ENCODE measurements at places on chromosomes 1 and 21.

GRCh38 chr1:223125766-223126165 lies 17.3 kb downstream of the TLR5 start:
- DNase-seq: no peak

- no peak for DNase-seq
Measured at GRCh38 chr1:115790846-115791245, 22.3 kb upstream of the CASQ2 start.

DNA sequence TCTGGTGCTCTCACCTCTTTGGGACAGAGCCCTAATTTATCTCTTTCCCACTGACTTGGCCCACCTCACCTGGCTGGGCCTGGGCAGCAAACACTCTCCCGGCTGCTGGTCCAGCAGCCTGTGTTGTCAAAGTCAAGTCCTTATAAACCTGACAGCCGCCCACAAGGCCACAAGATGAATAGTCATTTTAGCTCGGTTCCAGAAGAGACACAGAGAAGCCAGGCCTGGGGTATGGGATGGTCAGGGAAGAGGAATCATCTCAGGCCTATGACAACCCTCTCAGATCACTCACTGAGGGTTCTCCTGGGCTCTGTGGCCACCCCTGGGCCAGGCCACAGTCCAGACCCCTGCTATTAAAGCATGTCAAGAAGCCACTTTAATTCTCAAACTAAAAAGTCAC lies 158.5 kb downstream of the FOXD2 start:
- no peak for DNase-seq

DNA sequence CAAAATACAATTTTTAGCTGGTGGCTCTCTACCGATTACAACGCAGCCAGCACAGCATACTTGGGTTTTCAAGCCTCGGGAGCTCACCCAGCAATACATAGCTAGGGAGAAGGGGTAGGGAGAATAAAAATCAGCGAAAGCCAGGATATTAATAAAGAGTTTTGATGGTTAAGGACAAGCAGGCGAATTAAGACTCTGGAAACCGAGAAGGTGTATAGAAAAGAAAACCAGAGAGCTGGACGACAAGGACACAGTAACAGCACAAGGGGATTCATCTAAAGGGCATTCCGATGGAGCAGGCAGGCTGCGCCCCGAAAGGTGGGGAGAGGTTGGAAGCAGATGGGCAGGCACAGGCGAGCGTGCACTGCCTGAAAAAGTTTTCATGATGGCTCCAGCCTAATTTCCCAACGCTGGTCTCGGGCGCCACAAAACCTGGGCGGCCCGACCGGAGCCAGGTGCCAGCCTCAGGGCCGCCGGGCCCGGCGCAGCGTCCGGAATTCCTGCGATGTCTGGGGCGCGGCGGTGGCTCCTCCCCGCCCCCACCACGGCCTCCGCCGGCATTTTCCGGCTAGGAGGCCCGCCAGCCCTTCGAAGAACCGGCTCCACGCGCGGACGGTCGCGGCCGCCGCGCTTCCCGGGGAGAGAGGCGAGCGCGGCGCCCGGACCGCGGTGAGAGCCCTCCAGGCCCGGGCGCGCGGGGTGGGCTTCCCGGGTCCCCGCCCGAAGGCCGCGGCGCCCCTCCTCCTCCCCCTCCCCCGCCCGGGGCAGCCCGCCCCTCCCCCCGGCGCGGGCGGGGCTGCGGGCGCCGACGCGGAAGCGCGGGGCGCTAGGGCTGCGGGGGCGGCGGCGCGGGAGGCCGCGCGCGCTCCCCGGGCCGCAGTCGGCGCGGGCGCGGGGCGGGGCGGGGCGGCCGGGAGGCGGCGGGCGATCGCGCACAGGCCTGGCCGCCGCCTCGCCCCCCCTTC lies 774 bp upstream of the DYRK1A start:
- peak; percentile 64 for DNase-seq

DNA sequence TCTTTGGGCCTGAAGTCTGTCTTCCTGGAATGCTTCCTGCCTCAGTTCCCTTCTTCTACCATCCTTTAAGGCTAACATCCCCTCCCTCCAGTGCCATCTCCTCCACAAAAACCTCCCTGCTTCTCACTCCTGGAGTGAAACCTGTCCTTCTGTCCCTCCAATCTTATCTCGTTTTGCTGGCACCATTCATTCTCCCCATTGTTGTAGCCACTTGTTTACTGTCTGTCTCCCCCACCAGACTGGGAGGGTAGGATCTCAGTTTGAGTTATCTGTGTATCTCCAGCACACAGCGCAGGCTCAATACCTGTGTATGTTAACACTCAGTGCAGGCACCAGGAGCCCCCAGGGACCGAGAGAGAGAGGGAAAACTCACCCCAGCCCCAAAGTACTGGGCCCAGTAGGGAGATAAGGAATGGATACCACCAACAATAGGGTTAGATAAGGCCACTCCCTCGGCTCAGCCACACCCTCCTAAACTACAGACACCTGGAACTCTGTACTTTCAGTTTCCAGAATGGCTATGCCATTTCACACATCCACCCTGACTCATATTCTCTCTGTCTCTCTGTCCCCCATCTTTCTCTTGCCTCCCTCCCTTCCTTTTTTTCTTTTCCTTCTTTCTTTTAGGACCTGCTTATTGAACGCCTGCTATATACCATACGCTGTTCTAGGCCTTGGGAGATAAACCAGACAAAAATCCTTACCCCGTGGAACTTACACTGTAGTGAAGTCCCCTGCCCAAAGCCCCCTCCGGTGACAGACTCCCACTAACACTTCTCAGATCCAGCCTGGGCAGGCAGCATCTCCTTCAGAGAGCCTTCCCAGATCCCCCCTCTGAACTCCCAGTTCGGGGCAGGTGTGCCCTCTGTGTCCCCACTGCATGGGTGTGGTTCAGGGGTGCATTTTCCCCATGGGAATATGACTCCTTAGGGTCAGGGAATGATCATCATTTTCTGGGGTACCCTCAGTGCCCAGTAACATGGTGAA lies 3.3 kb upstream of the SSBP3 start:
- peak; percentile 46 for DNase-seq

DNA sequence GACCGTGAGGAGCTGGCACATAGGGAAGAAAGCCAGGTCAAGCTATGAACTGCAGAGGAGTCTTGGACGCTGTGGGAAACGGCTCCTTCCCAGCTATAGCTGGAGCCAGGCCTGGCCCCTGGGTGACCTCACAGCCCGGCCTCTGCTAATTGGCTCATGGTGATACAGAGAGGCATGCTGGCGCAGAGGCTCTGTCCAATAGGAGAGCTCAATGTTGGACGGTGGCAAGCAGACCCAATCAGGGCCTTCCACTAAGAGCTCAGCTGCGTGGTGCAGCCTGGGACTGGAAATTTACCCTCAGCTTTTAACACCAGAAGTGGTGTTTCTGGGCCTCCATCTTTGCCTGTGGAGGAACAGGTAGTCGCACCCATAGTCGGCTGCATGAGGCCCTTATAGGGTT lies 64.4 kb upstream of the GRHL3 start:
- no peak for DNase-seq

DNA sequence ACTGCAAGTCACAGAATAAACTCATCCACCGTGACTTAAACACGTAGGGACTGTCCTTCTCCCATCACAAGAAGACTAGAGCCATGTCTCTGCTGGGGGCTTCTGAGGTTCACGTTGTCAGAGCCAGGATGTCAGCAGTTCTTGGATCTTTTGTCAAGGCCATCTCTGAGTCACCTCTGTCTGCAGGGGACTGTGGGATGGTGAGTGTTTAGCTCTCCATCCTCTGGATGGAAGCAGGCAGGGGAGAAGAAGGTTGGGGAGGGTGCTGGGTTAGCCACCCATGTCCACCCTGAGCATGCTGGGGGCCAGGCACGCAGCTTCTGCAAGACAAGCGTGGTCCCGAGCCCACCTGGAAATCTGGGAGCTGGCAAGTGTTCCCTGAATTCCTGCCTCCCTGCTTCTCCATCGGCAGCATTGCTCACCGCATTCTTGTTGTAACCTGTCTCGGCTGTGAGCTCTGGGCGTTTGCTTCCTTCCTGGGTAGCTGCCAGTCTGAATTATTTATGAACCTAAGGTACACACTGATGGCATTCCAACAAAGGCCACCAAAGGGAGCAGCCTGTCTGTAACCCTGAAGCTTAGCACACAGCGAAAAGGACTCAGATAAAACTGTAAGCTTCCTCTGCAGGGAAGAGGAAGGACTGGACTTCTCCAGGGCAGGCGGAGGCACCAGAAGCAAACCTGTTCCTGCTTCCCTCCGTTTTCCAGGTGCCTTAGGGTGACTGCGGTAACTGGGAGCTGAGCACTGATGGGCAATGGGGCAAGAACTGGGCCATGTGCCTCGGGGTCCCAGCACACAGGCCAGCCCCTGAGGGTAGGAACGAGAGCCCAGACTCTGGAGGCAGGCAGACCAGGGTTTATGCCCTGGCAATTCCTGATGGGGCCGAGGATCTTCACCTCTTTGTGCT lies 88.6 kb downstream of the RIPK4 start:
- no peak for DNase-seq

DNA sequence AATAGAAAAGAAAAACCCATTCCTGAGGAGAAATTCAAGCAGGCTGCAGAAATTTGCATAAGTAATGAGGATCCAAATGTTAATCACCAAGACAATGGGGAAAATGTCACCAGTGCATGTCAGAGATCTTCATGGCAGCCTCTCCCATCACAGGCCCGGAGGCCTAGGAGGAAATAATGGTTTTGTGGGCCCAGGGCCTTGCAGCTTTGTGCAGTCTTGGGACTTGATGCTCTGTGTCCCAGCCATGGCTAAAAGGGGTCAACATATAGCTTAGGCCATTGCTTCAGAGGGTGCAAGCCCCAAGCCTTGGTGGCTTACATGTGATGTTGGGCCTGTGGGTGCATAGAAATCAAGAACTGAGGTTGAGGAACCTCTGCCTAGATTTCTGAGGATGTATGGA lies 22.7 kb downstream of the RAB3GAP2 start:
- no peak for DNase-seq

GRCh38 chr1:30778979-30779293 lies 21.4 kb upstream of the LAPTM5 start:
- DNase-seq: no peak

GRCh38 chr1:219050086-219050821 lies 123.4 kb upstream of the LYPLAL1 start:
- DNase-seq: no peak

- no peak for DNase-seq
Measured at GRCh38 chr1:162987866-162988265, 81.3 kb upstream of the RGS4 start.

DNA sequence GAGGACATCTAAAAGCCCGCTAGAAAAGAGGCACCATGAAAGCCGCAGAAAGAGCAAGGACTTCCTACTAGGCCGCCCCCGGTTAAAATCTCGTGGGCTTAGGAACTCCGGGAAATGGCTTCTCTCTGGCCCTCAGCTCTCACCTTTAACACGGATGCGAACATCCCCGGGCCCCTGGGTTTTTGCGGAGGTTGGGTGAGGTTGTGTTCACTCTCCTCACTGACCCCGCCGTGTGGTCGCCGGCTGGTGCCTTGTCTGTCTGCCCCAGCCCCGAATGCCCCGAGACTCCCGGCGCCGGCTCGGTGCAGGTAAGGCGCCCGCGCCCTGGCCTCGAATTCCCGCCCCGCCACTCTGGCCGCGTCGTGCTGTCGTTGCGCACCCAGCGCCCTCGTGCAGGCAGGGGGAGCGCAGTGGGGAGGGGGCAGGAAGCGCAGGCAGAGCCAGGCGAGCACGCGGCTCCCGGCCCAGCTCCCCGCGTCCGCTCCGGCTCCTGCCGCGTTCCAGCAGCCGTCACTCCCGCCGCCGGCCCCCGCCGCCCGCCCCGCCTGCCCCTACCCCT lies at the start of gene SHISAL2A:
TSS of gene SHISAL2A (plus strand) at position 437 of the 559 bp plus-strand sequence. CDS start 326 bp downstream, outside the sequence.
- DNase-seq: peak; percentile 41

DNA sequence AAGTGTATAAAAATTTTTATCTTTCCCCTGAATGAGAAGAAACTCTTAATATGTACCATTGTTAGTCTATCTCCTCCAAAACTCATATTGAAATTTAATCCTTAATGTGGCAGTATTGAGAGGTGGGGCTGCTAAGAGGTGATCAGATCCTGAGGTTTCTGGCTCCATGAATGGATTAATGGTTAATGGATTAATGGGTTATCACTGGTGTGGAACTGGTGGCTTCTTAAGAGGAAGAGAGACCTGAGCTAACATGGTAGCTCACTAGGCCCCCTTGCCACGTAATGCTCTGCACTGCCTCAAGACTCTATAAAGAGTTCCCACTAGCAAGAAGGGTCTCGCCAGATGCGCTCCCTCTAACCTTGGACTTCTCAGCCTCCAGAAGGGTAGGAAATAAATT lies 70.6 kb upstream of the ZBTB18 start:
- no peak for DNase-seq

GRCh38 chr1:180141381-180141934 lies 13.2 kb upstream of the QSOX1 start:
- no peak for DNase-seq

DNA sequence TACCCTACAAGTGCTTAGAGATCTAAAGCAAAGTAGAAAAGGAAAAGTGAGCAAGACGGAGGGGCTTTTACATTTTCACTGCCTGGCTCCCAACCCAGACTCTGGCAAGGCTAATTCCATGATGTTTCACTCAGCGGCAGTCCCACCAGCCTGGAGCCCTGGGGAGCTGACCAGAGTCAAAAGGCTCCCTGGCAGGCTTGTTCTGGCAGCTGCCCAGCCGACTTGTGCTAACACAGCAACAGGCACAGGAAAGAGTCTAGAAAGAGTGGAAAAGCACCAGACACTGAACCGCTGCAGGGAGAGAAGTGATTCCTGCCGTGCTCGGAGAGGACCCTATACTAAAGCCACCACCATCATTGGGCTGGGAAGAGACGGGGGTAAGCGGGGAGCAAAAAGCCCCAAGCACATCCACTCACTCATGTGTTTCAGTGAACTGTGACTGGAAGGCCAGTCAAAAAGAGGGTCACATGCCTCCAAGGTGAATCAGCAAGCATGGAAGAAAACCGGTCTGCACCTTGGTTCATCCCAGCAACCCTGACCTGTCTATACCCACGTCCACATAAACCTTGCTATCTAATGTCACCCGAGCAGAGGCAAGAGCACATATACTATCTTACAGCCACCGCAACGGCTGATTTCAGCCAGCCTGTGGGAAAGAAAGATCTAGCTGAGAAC lies 8.0 kb downstream of the SMIM12 start:
- DNase-seq: no peak

GRCh38 chr1:201088395-201088794 lies 23.8 kb downstream of the CACNA1S start:
- DNase-seq: no peak

DNA sequence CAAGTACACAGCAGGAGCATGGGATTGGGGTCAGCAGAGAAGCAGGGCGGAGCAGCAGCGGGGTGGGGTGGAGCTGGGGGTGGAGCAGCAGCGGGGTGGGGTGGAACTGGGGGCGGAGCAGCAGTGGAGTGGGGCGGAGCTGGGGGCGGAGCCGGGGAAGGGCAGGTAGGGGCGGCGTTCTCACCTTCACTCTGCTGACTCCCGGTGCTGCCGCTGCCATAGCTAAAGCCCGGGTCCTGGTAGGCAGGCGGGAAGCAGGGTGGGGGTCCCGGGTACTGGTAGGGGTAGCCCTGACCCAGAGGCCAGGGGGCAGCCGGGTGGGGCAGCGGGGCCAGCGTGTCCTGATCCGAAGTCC lies 6.7 kb downstream of the TAS1R3 start:
- DNase-seq: no peak

GRCh38 chr1:229058111-229058561 lies 212.8 kb upstream of the RAB4A start:
- DNase-seq: no peak

GRCh38 chr1:151472856-151473731 lies 13.8 kb upstream of the POGZ start:
- no peak for DNase-seq

GRCh38 chr1:240998024-240998423 lies 359.0 kb downstream of the RGS7 start:
- DNase-seq: no peak

- DNase-seq: no peak
Measured at GRCh38 chr1:71587961-71588360, 507.1 kb upstream of the ZRANB2 start.

Measured in T-helper 2 cell treated with Interferon-gamma antibody and Interleukin-4, amounts not matched to agents 5 μg/mL and 100 μg/mL, for 36 hours (primary cell).